ENCODE measurements at places on chromosomes 12 and 14.

GRCh38 chr12:51866762-51867161 lies 18.2 kb upstream of the FIGNL2 start:
- DNase-seq: no peak

DNA sequence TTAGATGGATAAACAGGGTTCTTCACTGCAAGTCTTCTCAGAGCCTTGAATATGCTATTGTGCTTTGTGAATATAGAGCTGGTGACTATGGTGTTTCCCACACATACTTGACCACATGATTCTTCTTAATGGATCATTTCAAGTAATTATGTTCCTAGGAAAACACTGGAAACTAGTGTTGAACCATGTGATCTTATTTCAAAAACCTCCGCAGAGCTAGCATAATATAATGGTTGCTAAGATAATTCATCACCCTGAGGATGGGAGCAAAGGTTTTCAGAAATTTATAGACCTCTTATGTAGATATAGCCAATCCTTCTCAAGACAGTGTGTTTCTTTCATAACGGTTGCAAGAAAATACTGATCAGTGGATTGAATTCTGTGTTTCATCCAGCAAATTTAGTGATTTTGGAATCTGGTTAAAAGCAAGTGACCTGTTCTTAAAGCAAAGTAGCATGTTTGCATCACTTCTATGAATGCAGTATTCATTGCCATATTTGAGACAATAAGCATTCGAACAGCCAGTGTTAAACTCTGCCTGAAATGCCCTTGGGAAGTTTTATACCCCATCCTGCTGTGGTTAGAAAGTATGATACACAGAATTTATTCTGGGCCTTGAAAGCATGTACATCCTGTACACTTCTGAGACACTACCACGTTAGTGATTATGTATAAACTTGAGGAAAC lies 341.0 kb upstream of the E2F7 start:
- DNase-seq: no peak

- no peak for DNase-seq
Observed at GRCh38 chr12:117141097-117141898, 42.1 kb upstream of the TESC start.

DNA sequence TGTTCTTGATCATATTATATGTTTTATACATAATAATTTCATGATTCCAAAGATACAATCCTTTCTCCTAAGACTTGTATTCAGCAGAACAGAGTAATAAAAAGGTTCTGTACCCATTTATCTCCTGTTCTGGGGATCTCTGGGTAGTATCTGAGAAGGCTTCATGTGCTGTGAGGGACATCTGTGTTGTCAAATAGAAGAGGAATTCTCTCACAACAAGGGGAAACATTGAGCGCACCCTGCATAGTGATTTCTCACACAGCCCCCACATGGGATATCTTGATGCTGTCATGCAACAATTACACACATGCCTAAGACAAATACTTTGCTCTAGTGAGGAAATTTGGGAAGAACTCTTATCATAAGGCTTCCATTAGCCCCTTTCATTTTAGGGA lies 101.8 kb upstream of the ATF1 start:
- no peak for DNase-seq

- DNase-seq: no peak
Observed at GRCh38 chr14:96053600-96054381, 14.6 kb downstream of the C14orf132 start.

DNA sequence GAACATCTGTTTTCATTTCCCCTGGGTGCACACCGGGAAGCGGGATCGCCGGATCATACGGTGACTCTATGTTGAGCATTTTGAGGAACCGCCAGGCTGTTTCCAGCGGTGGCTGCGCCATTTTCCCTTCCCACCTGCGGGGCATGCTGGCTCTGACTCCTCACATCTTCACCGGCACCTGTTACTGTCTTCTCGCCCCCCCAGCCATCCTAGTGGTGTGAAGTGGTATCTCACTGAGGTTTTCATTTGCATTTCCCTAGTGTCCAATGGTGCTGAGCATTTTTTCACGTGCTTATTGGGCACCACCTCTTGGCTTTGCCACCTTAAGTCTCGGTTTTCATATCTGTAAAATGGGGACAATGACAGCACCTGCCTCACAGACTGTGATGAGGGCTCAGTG lies 44.1 kb upstream of the EML1 start:
- DNase-seq: peak; percentile 64

DNA sequence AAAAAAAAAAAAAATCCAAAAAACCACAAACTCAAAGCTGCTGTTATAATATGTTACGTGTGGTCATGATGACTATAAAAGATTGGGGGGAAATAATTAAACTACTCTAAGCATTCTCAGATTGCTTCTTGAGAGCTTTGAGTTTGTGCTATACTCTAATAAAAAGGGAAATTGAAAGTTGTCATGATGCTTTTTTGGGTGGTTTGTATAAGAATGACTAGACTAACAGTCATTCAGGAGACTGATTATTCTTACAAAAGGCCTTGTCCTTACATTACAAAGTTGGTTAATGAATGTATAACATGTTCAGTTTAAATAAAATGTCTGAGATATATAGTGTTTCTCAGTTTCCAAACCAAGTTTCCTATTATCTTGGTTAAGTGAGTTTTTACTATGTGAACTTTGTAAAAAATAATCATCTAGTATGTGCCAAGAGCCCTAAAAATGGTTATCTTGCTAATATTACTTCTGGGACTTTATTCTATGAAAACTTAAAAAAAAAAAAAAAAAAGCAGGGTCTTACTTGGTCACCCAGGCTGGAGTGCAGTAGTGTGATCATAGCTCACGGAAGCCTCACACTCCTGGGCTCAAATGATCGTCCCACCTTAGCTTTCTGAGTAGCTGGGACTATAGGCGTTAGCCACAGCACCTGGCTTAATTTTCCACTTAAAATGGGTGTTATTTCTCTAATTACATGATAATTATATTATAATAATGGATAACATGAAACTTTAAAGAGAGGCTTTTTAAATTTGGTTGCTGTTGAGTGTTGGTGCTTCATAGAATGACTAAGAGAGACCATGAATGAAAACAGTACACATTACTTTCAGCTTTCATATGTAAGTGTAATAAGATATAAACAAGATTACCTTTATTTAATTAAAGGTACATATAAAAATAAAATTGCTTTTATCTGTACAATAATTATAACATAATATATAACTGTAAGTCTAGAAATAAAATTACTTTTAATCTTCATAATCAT lies 459.6 kb upstream of the RGS6 start:
- DNase-seq: no peak

GRCh38 chr14:105105158-105105557 lies 39.9 kb upstream of the GPR132 start:
- no peak for DNase-seq

DNA sequence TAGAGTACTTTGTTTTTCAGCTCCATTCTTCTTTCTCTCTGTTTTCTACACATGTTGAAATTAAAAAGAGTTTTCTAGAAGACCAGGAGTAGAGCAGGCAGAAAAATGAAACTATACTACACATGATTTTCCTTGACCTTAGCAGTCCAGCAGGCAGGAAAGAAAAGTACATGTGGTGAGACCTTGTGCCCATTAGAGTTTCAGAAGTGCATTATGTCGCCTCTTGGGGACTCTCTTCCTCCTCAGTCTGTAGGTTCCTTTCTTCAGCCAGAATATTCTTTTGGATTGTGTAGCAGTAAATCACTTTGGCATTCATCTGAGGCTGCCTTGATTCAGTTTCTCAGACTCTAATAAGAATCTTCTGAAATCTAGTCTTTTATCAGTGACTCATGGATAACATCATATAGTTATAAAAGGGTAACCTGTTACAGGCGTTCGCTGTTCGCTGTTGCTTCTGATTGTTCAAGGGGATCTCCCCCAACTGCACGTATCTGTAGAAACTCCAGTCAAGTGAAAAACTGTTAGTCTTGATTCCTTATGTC lies 161.8 kb downstream of the ANO4 start:
- DNase-seq: no peak

All from NAMALWA (cell line).